GM19239 (cell line): ENCODE measurements at places on chromosomes 3 and 15.

DNA sequence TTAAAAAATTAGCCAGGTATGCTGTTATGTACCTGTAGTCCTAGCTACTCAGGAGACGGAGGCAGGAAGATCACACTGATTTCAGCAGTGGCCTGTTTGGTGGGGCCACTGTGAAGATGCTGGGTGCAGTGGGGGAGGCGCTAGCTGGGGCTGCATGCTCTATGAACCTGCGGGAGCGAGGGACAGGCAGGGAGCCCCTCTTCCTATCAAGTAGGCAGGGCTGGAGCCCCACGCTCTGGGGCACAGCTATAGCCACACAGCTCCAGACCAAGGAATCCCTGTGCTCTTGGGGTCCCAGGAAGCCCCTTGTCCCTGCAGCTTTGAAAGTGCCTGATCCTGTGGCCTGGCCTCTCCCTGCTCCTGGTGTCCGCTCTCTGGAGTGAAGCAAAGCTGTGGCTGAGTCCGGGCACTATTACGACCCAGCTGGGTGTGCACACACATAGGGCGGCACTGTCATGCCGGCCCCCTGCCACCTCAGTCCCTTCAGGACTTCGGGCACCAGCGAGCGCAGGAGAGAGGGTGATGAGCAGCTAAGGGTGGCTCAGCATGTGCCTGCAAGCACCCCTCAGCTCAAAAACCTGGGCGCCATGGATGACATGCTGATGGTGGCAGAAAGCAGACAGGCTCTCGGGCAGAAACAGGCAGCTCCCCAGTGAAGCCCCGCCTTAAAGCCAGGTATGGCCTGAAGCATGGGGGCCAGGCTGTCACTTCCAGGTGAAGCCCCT lies 262.6 kb downstream of the TBC1D5 start:
- DNase-seq: no peak

- DNase-seq: no peak
Observed at GRCh38 chr3:182837855-182838454, 44.7 kb downstream of the ATP11B start.

- DNase-seq: no peak
Observed at GRCh38 chr3:120730576-120731542, 11.5 kb downstream of the RABL3 start.

DNA sequence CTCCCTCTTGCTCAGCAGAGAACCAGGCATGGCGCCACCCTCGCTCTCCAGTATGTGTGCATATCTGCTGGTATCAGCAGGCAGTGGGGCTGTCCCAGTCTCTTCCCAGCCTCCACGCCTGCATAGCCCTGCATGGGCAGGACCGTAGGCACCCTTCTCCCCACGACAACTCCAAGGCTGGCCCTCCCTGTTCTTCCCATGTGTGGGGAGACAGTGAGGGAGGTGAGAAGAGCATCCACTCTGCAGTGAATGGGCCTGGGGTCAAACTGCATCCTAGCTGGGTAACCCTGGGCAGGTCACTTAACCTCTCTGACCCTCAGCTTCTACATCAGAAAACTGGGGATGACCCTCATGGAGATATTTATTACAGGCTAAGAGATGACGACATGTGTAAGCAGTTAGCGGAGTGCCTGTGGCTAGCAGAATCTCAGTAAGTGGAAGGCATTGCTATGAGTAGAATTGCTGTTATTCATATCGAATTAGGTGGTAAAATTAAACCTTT lies 13.3 kb upstream of the SSUH2 start:
- DNase-seq: no peak

DNA sequence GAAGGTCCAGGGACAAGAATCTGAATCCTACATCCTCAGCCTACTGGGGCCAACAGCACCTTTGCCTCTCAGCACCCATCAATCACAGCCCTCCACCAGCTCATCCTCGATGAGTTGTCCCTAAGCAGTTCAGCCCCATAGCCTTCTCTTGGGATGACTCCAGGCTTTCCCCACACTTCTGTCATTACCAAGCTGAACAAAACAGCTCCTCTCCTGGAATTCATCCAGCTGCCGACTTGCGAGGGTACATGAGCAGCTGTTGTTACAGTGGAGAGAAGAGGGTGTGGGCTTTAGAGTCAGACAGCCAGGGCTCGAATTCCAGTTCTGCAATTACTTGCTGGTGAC lies 69.0 kb upstream of the THBS1 start:
- no peak for DNase-seq

DNA sequence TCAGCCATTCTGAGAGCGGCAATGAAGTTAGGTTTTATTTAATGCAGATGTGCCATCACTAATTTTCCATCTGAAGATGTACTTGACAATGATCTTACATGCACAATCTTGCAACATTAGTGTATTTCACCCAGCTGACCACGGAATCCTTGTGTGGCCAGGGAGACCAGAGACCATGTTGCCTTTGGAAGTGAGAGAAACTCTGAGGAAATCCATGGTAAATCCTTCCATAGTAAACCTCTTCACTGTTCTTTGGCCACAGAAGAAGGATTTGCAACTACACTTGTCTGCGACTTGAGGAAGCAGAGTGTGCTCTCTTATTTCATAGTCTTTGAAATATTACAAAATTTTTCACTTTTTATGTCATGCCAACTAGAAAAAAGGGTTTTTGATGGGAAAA lies 128.4 kb upstream of the IGSF10 start:
- no peak for DNase-seq

DNA sequence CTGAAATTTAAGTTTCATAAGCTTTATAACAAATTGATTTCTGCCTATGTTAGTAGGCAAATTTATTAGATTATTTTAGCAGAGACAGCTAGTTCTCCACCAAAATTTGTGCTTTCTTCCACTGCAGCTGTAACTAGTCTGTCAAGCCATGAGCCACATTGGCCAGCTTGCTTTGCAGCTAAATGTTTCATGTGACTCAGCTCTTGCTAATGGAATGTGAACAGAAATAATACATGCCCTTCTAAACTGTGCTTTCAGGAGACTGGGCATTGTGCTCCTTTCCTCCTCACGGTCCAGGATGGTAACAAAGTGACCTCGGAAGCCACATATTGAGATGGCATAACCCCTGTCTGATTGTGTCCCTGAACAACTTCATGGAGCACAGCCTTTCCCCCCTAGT lies 51.3 kb upstream of the KPNA4 start:
- DNase-seq: no peak

DNA sequence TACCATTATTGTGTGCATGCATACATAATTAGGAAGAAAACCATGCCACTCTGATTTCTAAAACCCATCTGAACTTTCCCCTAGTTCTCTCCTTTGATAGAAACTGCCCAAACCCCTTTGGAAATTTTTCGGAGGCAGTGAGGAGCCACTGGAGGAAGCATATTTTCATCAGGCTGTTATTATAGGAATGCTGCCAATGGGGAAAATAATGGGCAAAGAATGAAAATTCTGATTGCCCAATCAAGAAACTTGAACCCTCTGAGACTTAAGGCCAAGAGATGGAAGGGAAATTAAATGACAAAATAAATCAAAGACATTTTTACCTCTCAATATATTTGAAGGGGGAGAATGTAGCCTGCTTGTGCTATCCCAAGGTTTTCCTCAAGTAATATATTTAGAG lies 376.0 kb upstream of the PDZRN3 start:
- DNase-seq: no peak

DNA sequence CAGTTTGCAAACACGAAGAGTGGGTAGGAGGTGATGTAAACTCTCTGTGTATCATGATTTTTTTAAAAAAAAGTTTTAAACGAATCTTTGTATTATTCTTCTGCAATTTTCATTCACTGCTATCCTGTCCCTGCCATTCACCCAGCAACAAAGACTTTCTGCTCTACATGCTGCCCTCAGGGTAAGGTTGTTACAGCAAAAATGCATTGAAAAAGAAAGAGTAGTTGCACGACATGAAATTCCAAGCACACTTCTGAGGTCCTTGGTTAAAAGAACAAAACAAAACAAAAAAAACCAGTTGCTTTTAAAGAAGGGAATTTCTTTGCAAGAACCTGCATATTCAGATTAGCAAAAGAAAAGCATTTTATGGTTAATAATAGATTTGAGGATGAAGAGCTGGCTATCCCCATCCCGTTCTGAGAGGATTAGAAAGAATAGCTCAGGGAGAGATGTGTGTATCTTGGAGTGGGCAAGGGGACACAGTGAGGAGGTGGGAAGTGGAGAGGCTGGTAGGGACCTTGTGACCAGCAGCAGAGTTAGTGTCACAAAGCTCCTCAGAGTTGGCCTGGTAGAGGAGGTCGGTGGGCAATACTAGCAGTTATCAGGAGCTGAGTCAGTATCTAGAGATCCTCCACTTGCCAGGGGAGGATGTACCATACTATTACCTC lies 290.8 kb downstream of the NEK10 start:
- DNase-seq: no peak

GRCh38 chr3:130276203-130276803 lies 69.2 kb upstream of the COL6A5 start:
- peak; percentile 21 for DNase-seq

DNA sequence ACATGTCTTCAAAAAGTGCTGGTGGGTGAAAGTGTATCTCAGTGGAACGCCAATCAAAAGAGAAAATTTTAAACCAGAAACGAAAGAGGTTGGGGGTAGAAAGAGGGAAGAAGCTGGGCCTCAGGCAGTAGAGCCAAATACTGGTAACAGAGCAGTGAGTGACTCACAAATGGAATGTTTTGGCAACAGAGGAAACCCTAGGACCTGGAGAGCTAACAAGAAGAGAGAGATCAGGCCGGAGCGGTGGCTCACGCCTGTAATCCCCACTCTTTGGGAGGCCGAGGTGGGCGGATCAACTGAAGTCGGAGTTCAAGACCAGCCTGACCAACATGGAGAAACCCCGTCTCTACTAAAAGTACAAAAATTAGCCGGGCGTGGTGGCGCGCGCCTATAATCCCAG lies 450.8 kb upstream of the NAALADL2 start:
- no peak for DNase-seq

- DNase-seq: no peak
Observed at GRCh38 chr15:70281811-70282307, 184.1 kb upstream of the TLE3 start.

- no peak for DNase-seq
Observed at GRCh38 chr15:77112838-77113504, 42.1 kb upstream of the TSPAN3 start.

- DNase-seq: no peak
Observed at GRCh38 chr15:79930516-79930915, 33.7 kb upstream of the MTHFS start.

- DNase-seq: no peak
Observed at GRCh38 chr3:187920913-187921312, 175.6 kb upstream of the BCL6 start.

- DNase-seq: no peak
Observed at GRCh38 chr3:16888785-16889607, 4.2 kb downstream of the PLCL2 start.

DNA sequence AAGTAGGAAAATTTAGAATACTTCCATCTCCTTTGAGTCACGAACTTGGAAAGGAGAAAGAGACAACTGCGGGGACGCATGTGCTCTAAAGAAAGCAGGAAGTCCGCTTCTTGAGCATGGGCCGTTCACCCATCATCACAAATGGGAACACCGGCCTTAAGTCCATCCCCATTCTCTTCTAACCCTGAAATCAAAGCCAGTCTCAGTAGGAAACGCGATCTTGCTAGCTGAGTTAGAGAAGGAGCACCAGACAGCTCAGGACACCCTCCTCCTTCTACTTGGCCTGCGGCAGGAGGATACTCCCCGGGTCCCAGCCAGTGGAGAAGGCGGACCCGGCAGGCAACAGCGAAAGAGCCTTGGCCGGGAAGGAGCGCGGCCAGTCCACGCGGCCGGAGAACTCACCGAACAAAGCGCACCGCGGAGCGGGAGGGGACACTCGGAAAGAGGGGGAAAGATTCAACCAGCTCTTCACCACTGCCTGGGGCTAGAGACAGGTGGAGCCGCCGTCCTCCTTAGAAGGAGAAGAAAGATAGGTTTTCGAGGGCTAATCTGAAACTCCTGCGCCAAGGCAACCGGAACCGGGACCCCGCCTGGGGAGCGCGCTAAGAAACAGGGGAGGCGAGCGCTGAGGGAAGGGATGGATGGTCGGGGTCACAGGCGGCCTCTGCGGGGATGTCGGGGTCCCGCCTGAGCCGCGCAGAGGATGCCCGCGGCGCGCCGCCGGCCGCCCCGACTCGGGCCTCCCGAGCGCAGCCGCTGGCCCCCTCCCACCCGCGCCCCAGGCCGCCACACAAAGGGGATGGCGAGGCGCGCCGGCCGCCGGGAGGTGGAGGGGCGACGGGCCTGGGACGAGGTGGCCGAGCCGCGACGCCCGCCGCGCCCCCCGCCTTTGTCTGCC lies 818 bp downstream of the SLC4A7 start:
- peak; percentile 18 for DNase-seq

DNA sequence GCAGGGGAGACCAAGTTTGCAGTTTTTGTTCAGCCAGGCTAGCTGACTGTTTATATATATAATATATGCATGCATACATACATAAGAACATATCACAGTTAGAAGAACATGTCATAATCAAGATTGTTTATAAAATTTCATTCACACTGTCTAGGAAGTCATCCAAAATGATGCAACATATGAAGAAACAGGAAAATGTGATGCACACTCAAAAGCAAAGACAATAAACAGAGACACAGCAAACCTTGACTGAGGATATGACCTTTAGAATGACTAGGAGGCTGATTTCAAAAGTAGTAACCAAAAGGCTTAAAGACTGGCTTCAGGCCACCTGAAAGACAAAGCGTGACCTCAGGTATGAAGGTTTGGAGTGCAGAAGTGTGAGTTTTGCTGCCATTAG lies 166.2 kb upstream of the NDN start:
- DNase-seq: no peak

GRCh38 chr3:132265028-132265427 lies 52.2 kb upstream of the ACP3 start:
- DNase-seq: no peak

GRCh38 chr15:74220475-74221248 lies 15.5 kb upstream of the CCDC33 start:
- no peak for DNase-seq

GRCh38 chr3:136861890-136862616 lies at the start of gene NCK1:
Gene NCK1 (plus strand): TSS chr3:136862208. CDS start chr3:136928002, 65,794 bp downstream.
- DNase-seq: peak; percentile 81

GRCh38 chr15:32908872-32909271 lies 191.1 kb downstream of the GREM1 start:
- no peak for DNase-seq

DNA sequence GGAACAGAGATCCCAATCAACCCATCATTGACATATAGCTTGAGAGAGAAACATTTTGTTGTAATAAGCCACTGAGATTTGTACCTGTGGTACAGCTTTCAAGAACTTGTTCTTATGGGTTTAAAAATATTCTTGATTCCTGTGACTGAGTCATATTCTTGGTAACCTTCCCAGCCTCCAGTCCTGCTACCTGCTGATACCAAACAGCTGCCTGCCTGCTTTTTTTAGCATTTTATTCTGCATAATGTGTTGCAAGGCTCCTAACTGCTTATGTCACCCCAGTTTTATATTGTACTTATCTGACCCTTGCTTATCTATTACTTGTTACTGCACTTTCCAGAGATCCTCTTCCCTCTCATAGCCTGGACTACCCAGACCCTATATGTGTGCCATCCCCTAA lies 349.3 kb upstream of the SOX2 start:
- no peak for DNase-seq

GRCh38 chr15:76994971-76995945 lies at the start of gene PSTPIP1:
Gene PSTPIP1 (plus strand): TSS chr15:76995126. CDS start chr15:76995574, 448 bp downstream.
- peak; percentile 56 for DNase-seq

GRCh38 chr3:179192542-179192941 lies 44.4 kb downstream of the PIK3CA start:
- no peak for DNase-seq
